A549 treated with GW870086 at 1 μM for 4 hours (cell line): ENCODE measurements at places on chromosomes 6 and 20. TPM values are rescaled to one million over a fixed set of nuclear protein-coding genes. Genes with fewer than 3 reads are reported as not detected.

Gene C6orf52
- total RNA-seq = 1.7 to 2.1 TPM (median 2.1 TPM) in 5 replicates

Gene CCDC170
- 0.07 to 0.17 TPM (median 0.13 TPM) in 4 of 5 replicates, not detected in the other for total RNA-seq

Gene HTR1B
- total RNA-seq = 0.14 to 0.35 TPM (median 0.23 TPM) in 5 replicates

Gene TMC2
- not detected in 5 replicates for total RNA-seq

Gene UBE2V1
- 105 to 127 TPM (median 110 TPM) in 5 replicates for total RNA-seq

Gene OR2W1
- total RNA-seq = not detected in 5 replicates

Gene TCF21
- 0.03 to 0.08 TPM (median 0.04 TPM) in 4 of 5 replicates, not detected in the other for total RNA-seq

Gene MCCD1
- total RNA-seq = not detected in 5 replicates

Gene RNF144B
- total RNA-seq = 0.08 to 0.50 TPM (median 0.31 TPM) in 5 replicates

Gene SLC2A4RG
- 62.3 to 102 TPM (median 97.2 TPM) in 5 replicates for total RNA-seq

Gene CALHM4
- total RNA-seq = not detected in 5 replicates

Gene TNFAIP3
- total RNA-seq = 15.2 to 31.0 TPM (median 19.7 TPM) in 5 replicates

Gene GSTA1
- total RNA-seq = not detected in 5 replicates

Gene HDGFL1
- total RNA-seq = not detected in 5 replicates

Gene SMLR1
- not detected in 5 replicates for total RNA-seq
